ENCODE measurements at places on chromosomes 11 and 22.

DNA sequence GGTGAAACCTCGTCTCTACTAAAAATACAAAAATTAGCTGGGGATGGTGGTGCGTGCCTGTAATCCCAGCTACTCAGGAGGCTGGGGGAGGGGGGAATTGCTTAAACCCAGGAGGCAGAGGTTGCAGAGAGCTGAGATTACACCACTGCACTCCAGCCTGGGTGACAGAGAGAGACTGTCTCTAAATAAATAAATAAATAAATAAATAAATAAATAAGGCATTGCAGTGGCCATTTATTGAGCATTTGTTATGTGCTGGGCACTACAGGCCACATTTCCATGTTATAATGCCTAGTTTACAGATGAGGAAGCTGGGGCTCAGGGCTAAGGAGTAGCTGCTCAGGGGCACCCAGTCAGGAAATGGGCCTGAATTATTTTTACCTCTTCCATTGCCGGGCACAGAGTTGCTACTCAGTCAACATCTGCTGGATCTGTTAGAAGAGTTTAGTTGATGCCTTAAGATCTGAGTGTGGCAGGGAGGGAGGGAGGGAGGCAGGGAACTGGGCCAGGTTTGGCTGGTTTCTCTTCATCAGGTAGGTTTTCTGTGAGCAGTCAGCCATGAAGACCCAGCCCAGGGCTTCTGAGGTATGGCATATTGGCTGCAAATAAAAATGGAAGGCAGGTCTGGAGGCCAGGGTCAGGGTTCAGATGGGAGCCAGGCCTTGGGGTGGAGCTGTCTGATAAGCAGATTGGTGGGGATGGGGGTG lies 5.6 kb downstream of the PVALB start:
- DNase-seq = no peak

DNA sequence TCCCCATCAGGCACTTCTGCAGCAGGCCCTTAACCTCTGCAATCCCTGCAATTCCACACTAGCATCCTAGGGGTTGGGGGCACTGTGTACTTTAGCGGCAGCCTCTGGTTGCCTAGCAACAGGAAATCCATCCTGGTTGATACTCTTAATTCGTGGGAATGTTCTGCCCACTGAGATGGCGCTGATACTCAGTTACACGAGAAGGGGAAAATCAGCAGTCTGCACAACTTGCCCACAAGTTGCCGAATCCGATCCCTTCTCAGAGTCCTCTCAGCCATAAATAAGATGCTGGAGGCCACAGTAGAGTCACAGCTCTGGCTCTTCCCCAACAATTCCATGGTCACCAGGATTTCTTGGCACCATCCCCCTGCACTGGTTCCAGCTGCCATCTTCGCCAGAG lies 57.6 kb upstream of the CRYBB3 start:
- DNase-seq = no peak

DNA sequence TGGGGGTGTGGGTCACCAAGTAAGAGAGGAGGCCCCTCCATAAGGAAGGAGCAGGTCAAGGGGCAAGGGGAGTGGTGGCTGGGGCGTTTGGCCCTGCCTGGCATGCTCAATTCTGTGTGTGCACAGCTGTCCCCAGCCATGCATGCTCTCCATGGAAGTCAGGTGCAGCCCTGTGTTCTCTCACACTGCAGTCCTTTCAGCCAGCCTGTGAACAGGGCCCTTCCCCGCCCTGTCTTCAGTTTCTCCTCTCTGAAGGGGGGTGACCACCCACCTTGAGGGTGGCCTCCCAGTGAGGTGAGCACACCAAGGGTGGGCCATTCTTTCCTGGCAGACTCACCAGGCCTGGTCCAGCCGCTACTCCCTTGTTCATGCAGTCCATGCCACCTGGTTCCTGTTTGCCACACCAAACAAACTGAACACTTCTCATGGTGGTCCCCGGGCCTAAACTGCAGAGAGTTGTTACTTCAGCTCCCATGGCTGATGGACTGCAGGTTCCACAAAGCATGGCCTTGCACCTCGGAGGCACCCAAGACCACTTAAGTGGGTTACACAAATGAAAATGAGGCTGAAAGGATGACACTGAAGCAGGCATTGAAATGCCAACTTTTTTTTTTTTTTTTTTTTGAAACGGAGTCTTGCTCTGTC lies 1.7 kb upstream of the CHCHD10 start:
- no peak for DNase-seq

GRCh38 chr11:13051257-13051656 lies 42.1 kb downstream of the RASSF10 start:
- DNase-seq = no peak

DNA sequence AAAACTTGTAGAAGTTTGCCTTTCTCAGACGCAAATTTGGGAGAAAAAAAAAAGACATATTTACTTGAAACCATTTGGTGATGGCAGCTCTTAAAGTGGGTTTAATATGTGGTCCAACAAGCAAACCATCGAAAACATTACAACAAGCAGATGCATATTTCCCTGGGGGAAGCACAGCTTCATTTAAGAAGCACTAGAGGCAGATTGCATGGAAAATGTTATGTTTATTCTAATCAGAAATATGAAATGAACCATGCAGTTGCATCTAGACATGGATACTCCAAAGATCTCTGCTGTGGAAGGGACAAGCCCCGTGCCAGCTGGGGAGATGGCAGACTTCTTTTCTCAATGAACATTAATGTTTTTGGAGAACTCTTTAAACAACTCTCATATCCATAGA lies 57.4 kb upstream of the PARVA start:
- no peak for DNase-seq

DNA sequence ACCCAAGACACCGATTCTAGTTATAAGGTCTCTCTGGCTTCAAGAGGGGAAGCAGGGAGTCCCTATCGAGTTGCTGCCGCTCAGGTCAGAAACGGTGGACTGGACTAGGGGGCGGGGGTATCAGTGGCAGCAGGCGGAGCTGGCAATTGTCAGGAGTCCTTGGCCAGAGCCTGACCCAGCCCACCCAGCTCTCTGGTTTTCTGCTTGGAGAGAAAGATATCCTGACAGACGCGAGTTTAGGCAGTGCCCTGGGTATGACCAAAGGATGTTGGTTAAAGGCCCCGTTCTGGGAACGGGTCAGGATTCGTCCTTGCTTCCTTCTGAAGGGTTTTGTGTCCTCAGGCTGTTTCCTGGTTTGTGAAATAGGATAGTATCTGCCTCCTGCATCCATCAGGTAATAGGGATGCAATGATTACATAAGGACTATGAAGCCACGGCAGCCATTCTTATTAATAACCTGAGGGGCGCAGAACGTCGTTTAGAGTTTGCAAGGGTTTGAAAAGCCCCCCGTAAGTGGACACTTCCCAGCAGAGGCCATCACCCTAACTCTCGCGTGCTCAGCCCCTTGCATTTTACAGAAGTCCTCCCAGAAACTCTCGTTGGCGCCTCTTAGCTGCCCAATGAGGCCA lies 700 bp upstream of the DEPDC5 start:
- DNase-seq = peak; percentile 32

DNA sequence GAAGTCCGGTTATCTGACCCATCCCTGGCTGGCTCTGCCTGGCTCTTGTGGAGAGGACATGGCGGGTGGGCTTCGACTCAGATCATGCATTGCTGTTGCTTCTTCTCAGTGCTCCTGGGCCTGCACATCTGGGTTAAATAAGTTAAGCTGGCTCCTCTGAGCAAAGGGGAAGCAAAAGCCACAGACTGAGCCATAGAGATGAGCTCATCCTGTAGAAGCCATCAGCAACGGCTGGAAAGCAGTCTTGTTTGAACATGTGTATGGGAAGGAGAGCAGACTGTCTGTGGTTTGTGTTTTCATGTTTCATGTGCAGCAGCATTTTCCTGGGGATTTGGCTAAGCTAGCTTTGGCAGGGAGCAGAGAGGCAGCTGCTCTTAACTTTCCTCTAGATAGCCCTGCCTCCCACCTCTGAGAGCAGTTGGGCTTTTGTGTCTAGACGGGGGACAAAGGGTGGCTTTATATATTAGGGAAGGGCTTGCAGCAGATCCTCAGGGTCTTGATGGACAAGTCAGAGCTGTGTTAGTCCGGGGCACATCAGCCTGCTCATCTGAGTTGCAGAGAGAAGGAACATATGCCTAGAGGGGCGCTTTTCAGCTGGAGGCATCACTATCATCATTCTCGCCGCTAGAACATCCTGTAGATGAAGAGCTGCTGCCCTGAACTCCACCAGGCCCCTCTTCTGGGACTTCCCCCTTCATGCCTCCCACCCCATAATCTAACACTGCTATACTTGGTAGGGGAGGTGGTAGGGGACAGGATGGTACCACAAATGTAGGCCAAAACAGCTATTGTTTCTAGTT lies 14.9 kb downstream of the DCPS start:
- DNase-seq = no peak

- DNase-seq = no peak
These were observed 473.5 kb downstream of the MIAT start for GRCh38 chr22:27130906-27131305.

DNA sequence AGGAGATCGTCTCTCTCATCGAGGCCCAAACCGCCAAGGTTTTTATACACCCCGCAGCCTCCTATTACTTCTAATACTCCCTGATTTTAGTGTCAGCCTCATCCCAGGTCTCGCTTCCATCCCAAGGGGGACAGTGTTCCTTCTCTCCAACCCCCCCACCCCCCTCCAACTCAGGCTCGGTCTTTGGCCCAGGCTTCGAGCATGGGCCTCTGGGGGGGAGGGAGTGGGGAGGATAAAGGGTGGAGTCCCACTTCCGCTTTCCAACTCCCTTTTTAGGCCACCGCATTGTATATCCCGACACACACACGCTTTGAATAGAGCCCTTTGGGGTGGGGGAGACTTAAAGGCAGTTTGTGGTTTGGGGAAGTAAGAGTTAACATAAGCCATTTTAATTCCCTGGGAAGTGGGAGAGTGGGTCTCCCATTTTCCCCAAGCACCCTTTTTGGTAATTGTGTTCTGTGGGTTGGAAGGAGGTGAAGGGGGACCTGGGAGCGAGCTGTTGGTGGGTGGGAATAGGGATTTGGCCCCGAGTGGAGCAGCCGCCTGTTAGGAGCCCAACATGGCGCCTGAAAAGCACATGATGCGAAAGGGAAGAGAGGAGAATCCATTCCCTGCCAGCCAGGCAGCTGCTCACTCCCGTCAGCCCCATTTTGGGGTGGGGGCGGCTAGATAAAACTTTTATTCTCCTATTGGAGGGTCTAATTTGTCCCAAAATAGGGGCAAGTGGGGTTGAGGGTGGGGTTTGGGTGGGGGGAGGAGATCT lies 844 bp downstream of the PCF11 start:
- DNase-seq = peak; percentile 41

- DNase-seq = no peak
These were observed 900.0 kb downstream of the JRKL start for GRCh38 chr11:97289823-97290222.

GRCh38 chr11:2139621-2140337 lies 590 bp upstream of the IGF2 start:
- DNase-seq = no peak

DNA sequence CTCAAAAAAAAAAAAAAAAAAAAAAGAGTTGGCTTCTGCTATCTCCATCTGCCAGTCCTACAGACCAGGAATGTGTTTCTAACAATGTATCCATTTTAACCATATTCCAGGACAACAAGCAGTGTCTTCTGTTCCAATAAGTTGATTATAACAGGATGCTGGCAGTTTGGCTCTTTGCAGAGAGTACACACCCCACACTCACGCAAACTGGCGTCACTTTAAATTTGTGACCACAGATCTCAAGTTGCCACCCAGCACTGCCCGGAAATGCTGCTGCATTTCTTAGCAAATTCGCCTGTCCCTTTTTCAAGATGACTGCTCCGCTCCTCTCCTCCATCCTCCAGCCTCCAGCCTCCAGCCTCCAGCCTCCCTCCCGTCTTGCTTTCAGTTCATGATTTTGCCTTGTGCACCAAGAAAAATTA lies 44.3 kb downstream of the SCGB1A1 start:
- DNase-seq = peak; percentile 55

GRCh38 chr11:37861671-37862070 lies 1263.6 kb upstream of the RAG2 start:
- DNase-seq = no peak

GRCh38 chr11:62602141-62603071 lies 741 bp upstream of the MTA2 start:
- DNase-seq = peak; percentile 77

- DNase-seq = no peak
These were observed 14.9 kb downstream of the FZD4 start for GRCh38 chr11:86940122-86940777.

DNA sequence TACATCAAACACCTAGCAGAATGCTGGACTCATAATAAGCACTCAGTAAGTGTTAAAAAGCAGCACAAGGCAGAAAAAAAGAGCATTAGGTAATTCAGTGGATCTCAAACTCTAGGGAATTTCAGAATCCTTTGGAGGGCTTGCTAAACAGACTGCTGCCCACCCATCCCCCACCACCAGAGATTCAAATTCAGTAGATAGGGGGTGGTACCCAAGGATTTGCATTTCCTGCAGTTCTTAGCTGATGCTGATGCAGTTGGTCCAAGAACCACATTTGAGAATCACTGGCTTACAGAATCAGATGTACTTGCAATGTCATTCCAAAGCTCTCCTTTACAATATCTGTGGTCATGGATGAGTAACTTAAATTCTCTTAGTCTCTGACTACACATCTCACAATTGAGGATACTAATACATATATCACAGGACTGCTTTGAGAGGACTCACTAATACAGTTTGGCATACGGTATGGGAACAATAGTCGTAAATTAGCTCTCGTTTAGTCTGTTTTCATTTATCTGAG lies 664.5 kb downstream of the KCNA4 start:
- no peak for DNase-seq

- DNase-seq = no peak
These were observed 51.9 kb downstream of the CD44 start for GRCh38 chr11:35190804-35191348.

- no peak for DNase-seq
These were observed 420.0 kb downstream of the MN1 start for GRCh38 chr22:27381552-27381951.

GRCh38 chr22:42792909-42793847 lies 63.9 kb downstream of the ARFGAP3 start:
- no peak for DNase-seq

DNA sequence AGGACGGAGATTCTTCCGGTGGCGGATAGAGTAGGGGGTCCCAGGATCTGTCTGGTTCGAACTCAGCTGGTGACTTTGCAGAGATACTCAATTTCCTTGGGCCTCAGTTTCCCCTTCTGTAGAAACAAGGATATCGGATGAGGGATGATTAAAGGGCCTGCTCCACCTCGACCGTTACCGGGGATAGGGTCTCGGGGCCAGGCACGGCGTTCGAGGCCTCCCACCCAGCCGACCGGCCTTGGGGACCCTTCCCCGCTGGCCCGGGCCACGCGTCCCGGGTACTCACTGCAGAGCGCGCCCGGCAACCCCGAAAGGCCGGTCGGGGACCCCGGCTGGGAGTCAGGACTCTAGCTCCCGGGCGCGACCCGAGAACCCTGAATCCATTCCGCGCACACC lies 321 bp downstream of the RHBDD3 start:
- DNase-seq = no peak

- no peak for DNase-seq
These were observed 248.6 kb upstream of the PLET1 start for GRCh38 chr11:112509300-112509699.

DNA sequence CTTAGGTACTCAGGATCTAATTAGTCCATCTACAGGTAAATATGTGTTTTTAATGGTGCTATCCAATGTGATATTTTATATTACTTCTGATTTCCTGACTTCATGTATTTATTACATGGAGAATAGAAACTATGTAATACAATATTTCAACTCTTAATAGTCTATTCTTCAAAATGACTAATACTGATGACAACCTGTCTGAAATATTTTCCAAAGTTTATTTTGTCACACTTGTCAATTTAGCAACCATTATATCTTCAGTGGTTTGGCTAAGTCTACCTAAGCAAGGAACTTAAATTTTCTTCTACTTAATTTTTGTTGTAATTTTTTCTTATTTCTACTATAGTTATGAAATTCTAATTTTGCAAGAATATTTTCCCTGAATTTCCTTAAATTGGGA lies 55.0 kb upstream of the CNTN5 start:
- no peak for DNase-seq

- DNase-seq = no peak
These were observed 14.5 kb upstream of the DGKZ start for GRCh38 chr11:46332568-46333393.
